ENCODE measurements at places on chromosomes 11 and 22.
A peak's percentile ranks its signal among the peaks of the same experiment; 100 is the strongest.

DNA sequence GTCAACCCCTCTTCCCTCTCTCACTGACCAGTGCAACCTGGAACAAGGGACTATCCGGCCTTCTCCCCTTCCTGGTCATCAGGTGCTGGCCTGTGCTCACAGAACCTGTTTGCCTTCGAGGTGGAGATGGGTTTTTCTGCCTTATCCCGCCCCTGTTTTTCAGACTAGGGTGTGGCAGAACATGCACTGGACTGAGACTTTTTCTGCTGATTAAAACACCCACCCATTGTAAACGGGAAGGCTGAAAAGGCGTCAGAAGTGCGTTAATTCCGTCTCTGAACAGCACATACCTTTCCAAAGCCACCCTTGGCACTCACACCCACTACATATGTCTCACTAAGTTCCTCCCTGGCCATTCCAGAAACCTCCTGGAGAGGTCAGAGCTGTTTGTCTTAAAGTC is 4.4 kb upstream of the B3GNT6 start:
- DNase-seq = no peak

GRCh38 chr11:70727899-70728620 is 329.7 kb downstream of the CTTN start:
- no peak for DNase-seq

GRCh38 chr11:116819049-116819448 is 4.1 kb downstream of the APOA4 start:
- DNase-seq = no peak

GRCh38 chr11:87812571-87813365 is 362.5 kb downstream of the RAB38 start:
- no peak for DNase-seq

DNA sequence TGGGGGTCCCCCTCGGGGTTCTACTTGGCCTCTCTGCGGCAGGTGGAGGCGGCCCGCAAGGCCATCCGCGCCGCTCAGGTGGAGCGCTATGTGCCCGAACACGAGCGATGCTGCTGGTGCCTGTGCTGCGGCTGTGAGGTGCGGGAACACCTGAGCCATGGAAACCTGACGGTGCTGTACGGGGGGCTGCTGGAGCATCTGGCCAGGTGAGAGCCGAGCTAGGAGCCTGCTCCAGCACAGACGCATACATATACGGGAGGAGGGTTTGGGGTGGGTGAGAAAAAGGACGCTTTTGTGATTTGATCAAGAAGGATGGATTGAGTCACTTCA is 415 bp downstream of the CENATAC start:
- DNase-seq = no peak

DNA sequence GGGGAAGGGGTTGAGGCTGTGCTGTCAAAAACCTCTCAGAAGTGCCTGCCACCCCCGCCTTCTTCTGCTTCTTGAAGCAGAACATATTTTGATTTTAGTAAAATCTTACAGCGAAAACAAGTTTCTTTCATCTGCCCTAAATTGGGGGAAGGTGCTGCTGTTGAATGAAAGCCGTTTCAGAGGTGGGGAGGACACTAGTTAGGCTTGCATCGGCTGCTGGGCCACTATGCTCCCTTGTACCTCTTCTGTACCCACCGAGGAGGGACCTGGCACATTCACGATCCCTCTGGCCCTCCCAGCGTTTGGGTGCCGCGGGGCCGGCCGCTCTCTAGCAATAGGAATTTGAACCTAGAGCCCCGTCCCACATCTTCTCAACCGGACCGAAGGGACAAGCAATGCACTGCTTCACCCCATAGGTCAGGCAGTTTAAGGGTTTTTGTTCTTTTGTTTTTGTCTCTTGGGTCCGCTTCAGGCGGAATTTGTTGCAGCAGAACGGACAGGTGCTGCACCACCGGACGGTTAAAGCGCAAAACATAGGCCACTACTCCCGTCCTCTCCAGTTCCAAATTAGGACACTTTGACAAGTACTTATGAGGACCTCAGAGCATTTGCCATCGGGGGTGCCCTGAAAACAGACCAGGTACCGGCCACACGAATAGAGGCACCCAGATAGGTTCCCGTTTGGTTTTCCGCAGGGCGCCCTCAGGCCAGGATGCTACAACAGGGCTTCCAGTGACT is 5.6 kb downstream of the SLC6A5 start:
- DNase-seq = no peak

DNA sequence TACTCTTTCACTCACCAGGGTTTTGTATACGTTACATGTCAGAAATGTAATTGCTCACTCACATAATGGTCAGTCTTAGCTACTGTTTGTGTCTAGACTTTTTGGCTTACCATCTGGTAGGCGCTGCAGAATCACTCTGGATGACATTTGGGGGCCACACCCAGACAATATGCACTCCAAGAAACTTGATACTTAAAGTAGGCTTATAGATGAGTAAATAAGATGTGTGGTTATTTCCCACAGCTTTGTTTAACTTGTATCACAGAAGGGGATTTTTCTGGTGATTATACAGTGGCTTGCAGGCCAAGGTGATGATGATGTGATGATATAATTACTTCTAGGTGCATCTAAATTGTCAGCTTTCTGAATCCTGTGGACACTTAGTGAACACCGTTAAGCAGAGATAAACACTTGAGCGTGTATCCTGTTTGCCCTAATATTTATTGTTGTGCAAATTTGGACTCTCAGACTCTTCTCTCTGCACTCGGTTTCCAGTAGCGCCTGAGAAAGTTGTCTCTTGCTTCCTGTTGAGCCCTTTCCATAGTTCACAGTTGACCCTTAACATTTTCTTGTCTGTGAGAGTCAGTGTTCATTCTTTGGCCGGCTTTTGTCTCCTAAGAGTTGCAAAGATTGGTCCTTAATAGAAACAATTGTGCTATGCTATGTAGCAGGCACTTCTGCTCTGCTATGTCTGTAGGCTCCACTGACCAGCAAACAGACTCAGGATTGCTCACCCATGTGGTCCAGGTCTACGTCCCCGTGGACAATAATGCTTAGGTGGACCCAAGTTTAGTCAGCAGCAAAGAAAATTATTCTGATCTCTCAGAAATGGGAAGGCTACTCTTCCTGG is 89.3 kb downstream of the PRR5L start:
- peak; percentile 49 for DNase-seq

DNA sequence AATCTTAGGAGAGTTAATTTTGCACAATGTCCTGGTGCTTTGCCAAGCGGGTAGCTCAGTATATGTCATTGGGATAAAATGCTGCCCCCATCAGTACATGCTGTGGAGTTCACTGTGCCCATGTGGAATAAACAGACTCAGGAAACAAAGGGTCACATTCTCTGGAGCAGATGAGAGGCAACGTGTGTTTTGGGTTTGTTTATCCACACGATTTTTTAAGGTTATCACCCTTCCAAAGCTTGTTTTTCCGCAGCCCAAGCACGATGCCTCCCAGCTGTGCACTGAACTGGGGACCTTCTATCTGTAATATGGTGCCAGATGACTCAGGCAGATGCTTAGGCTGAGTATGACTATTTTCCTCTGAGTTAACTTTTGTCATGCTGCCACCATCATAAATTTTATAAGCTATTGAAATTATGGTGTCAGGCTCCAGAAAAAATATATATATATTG is 6.5 kb downstream of the OR4D6 start:
- DNase-seq = no peak

- no peak for DNase-seq
Observed at GRCh38 chr11:16793511-16793910, 55.1 kb downstream of the C11orf58 start.

DNA sequence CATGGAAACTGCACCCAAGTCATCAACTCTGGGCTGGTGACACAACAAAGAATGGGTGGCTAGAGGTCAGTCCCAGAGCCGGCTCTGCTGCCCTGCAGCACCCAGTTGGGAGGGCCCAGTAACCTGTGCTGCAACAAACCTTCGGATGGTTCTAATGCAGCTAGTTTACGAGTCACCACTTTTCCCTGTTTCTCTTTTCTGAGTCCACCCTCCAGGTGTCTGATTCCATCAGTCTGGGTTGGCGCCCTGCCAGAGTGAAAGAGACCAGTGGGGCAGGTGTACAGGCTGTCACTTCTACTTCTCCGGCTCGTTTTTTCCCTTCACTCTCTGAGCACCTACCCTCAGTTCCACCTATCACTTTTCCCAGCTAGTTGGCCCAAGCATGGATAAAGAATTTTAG is 572.9 kb downstream of the NTM start:
- DNase-seq = no peak

GRCh38 chr11:124536520-124536919 is 6.9 kb downstream of the OR8B12 start:
- DNase-seq = no peak

DNA sequence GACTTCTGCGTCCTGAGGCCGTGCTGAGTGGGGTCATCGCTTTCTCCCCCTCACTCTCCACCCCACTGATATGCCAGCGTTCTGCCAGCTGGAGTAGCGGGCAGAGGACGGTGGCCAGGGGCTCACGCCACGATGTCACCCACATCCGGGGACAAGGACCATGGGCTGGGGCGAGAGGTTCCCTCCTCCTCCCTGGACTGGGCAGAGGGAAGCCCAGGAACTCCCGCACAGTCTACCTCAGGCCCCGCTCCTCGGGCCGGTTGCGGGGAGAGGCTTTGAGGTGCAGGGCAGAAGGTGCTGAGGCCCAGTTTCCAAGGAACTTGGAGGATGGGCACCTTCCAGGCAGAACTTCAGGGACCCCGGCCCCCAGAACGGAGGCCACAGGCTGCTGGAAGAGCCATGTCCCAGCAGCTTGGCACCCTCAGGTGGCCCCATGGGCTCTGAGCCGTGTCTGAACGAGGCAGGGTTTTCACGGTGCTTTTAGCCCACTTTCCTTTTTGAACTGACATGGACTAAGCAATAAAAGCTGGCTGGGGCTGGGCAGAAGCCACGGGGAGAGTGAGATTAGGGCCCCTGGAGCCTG is 25.4 kb downstream of the ADAMTS15 start:
- no peak for DNase-seq

- DNase-seq = no peak
Observed at GRCh38 chr11:11563200-11563975, 58.4 kb downstream of the GALNT18 start.

GRCh38 chr11:313787-314553 is at the start of gene IFITM1:
TSS of gene IFITM1 (plus strand) at chr11:314040. CDS start at chr11:314171, 131 bp downstream.
- peak; percentile 88 for DNase-seq

DNA sequence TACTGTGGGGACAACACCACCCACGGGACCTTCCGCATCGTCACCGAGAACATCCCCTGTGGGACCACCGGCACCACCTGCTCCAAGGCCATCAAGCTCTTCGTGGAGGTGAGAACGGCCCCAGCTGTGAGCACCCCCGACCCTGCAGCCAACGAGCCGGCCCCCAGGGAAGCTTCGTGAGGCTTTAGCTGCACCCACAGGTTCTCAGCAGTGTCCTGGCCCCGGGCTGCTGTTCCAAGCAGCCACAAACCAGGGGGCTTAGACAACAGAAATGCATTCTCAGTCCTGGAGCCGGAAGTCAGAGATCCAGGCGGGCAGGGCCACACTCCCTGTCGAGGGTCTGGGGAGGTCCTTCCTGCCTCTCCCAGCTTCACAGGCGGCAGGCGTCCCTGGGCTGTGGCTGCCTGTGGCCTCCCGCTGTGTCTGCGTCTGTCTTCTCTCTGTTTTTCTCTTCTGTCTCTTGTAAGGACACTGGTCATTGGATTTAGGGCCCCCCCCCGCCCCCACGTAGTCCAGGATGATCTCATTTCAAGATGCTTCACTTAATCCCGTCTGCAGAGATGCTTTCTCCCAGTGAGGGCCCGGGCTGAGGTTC is 12.5 kb downstream of the MUC5B start:
- no peak for DNase-seq

GRCh38 chr11:108807262-108807661 is 142.4 kb downstream of the DDX10 start:
- no peak for DNase-seq

GRCh38 chr11:57638005-57638781 is 11.5 kb downstream of the YPEL4 start:
- DNase-seq = no peak

DNA sequence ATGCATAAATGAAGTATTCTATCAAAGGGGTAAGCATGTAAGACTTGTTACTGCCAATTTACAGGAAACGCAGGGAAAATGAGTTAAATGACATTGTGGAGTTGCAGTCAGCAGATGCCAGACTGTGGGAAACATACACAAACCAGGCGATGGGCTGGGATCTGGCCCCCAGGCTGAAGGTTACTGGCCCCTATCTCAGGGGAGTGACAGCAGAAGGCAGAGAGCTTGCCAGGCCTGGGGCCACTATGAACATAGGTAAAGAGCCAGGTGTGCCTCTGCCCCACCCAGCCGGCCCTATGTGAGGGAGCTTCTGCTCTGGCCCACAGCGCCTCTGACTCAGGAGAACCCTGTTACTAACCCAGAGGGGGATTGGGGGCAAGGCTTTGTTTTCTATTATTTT is 26.1 kb upstream of the SLC25A1 start:
- no peak for DNase-seq

DNA sequence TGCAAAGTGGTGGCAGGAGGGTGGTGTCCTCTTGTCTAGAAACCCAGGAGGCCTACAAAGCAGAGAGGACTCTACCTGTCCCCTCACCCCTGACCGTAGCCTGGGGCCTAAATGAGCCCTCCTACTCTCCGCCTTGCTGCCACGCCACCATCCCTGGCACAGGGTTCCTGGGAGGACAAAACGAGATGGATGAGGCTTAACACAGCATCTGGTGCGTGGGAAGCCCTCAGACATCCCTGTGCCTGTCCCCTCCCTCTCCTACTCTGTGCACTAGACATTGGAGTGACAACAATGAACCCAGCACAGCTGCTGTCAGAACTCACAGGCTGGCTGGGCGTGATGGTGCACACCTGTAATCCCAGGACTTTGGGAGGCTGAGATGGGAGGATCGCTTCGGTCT is 36.4 kb upstream of the DKK3 start:
- no peak for DNase-seq

GRCh38 chr11:61948505-61948904 is 1.6 kb upstream of the BEST1 start:
- no peak for DNase-seq

DNA sequence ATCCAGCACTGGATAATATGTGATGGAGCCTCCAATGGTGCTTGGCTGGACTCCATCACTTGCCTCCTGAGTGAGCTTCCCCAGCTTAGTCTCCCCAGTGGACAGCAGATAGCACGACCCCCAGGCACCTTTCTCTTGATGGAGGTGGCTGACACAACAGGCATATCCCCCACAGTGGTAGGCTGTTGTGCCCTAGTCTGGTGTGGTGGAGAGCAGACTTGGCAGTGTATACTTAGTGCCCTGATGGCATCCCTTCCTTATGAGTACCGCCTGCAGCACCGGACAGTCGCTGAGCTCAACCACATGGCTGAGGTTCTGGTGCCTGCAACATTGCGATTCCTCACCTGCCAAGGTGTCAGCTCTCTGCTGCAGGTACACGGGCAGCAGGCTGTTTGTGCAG is 50.1 kb downstream of the DNHD1 start:
- no peak for DNase-seq

- no peak for DNase-seq
Observed at GRCh38 chr11:48031602-48032001, 51.2 kb downstream of the PTPRJ start.

- no peak for DNase-seq
Observed at GRCh38 chr11:10107497-10107896, 186.5 kb downstream of the SBF2 start.

DNA sequence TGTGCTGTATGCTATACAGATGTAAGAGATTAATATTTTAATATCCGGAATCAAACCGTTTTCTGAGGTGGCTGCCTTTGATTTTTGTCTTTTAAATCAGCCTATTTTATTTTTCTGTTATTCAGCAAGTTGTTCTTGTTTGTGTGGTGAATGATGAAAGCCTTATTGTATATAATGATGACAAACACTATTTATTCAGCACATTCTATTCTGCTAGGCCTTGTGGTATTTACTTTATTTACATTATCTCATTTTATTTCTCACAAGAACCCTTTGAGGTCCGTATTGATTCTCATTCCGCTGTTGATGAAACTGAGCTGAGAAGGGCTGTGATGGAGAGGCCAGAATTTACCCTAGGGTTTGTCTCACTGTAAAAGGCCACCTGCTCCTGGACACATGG is 40.5 kb downstream of the KREMEN1 start:
- DNase-seq = no peak

Measured in activated CD4-positive, alpha-beta T cell treated with anti-CD3 and anti-CD28 coated beads, Interleukin-2, amount 50 U/mL, for 16 hours (primary cell).